Urinary bladder (tissue), 4 donors: ENCODE measurements at places on chromosomes 1 and 21. TPM values are rescaled to one million over a fixed set of nuclear protein-coding genes. Genes with fewer than 3 reads are reported as not detected.

Gene ARHGEF2
- polyA plus RNA-seq: 40.5 TPM

Gene TMPRSS3
- polyA plus RNA-seq: not detected

Gene RHD
- polyA plus RNA-seq: not detected

Gene LMX1A
- polyA plus RNA-seq: 0.29 TPM

Gene S100A7A
- polyA plus RNA-seq: not detected

Gene PLXNA2
- 20.0 TPM for polyA plus RNA-seq

Gene HIVEP3
- polyA plus RNA-seq: 3.1 TPM

Gene TRPM2
- 3.3 TPM for polyA plus RNA-seq

Gene LRRC3
- polyA plus RNA-seq: 4.1 TPM

Gene PLEKHN1
- 4.2 TPM for polyA plus RNA-seq

Gene TMEM82
- not detected for polyA plus RNA-seq

Gene KRTAP7-1
- polyA plus RNA-seq: not detected

Gene MYBPHL
- 0.22 TPM for polyA plus RNA-seq

Gene C1orf167
- polyA plus RNA-seq: 3.2 TPM

Gene ELAPOR1
- 0.13 TPM for polyA plus RNA-seq

Gene DTL
- polyA plus RNA-seq: 0.29 TPM

Gene PIGR
- polyA plus RNA-seq: 2.3 TPM

Gene C1QA
- 223 TPM for polyA plus RNA-seq

Gene MFSD2A
- polyA plus RNA-seq: 3.5 TPM

Gene BCAS2
- 38.2 TPM for polyA plus RNA-seq

Gene E2F2
- polyA plus RNA-seq: 0.08 TPM

Gene PTPRF
- 66.3 TPM for polyA plus RNA-seq

Gene TRABD2B
- 6.1 TPM for polyA plus RNA-seq

Gene LCE1E
- polyA plus RNA-seq: 0.15 TPM

Gene NPHP4
- 5.1 TPM for polyA plus RNA-seq

Gene USH2A
- not detected for polyA plus RNA-seq

Gene DNAI4
- polyA plus RNA-seq: 1.7 TPM

Gene NFIA
- polyA plus RNA-seq: 18.1 TPM

Gene LAD1
- 14.6 TPM for polyA plus RNA-seq

Gene SLAMF9
- polyA plus RNA-seq: not detected

Gene FMOD
- polyA plus RNA-seq: 46.0 TPM

Gene SH2D2A
- 0.70 TPM for polyA plus RNA-seq

Gene ZNF687
- polyA plus RNA-seq: 15.9 TPM

Gene FCRL4
- polyA plus RNA-seq: not detected

Gene RCC1
- polyA plus RNA-seq: 20.4 TPM

Gene S100A5
- polyA plus RNA-seq: 0.42 TPM

Gene S100A7
- polyA plus RNA-seq: not detected

Gene SNX27
- 18.6 TPM for polyA plus RNA-seq

Gene KCNJ9
- 0.04 TPM for polyA plus RNA-seq

Gene ITLN2
- 0.37 TPM for polyA plus RNA-seq
